Activated CD4-positive, alpha-beta T cell treated with anti-CD3 and anti-CD28 coated beads, Interleukin-2, amount 50 U/mL, for 1 hour (primary cell): ENCODE measurements at places on chromosomes 1 and 21.

DNA sequence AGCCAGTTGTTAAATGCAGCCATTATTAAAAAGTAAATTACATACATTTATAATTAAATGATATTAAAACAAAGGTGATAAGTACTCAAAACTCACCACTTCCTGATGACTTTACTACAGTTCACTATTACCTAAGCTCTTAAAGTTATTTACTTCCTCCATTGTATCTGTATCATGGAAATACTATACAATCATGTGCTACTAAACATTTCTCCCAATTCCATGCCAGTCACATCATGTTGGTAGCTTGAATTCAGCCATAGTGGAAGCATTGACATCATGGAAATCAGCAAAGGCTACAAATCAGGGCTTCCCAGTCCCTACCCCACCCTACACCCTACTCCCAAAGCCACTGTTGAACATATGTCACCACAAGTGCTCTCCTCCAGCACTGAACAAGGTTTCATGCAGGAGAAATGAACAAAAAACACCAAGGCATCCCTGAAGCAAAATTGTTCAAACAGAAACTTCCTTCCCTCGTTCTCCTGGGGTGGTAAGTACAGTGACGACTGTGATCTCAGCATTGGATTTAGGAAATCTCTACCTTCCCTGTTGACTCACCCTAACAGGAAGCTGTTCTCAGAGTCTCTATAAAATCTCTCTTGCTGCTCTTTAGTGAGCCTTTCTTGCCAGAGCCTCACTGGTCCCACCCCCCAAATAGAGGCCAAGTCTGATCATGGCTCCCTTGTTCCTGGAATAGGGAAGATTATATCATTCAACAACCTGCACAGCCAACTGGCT, 12.7 kb downstream of the VSIG8 start:
- no peak for DNase-seq

DNA sequence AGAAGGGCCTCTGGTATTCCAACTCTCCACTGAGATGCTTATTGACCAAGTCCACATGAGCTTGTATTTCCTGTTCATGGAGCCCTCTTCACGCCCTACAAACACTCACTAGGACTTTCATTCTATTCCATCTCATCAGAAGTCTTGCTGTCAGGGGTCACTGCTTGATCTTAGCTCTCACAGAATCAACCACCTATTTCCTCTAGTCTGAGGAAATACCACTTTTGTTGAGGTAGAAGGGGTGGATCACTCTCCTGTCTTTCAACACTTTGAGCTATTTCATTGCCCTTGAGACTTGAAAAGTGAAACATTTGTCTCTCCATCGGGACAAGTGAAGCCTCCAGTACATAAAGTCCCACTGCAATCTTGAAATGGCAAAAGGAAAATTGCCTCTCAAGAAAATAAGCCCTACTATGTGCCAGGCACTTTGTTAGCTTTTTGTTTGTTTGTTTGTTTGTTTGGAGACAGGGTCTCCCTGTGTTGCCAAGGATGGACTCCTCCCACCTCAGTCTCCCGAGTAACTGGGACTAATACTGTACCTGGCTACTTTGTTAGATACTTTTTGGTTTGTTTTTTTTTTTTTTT, 19.8 kb upstream of the FAM110D start:
- DNase-seq = no peak

GRCh38 chr21:32319012-32319411, 20.4 kb downstream of the MRAP start:
- no peak for DNase-seq

- DNase-seq = no peak
Measured at GRCh38 chr1:195851016-195851601, 757.1 kb downstream of the KCNT2 start.

- DNase-seq = no peak
Measured at GRCh38 chr1:82946096-82946605, 1052.8 kb downstream of the TTLL7 start.

- DNase-seq = no peak
Measured at GRCh38 chr1:160049101-160049500, 17.3 kb upstream of the PIGM start.

GRCh38 chr1:197773856-197774255, 1.4 kb downstream of the DENND1B start:
- DNase-seq = no peak

DNA sequence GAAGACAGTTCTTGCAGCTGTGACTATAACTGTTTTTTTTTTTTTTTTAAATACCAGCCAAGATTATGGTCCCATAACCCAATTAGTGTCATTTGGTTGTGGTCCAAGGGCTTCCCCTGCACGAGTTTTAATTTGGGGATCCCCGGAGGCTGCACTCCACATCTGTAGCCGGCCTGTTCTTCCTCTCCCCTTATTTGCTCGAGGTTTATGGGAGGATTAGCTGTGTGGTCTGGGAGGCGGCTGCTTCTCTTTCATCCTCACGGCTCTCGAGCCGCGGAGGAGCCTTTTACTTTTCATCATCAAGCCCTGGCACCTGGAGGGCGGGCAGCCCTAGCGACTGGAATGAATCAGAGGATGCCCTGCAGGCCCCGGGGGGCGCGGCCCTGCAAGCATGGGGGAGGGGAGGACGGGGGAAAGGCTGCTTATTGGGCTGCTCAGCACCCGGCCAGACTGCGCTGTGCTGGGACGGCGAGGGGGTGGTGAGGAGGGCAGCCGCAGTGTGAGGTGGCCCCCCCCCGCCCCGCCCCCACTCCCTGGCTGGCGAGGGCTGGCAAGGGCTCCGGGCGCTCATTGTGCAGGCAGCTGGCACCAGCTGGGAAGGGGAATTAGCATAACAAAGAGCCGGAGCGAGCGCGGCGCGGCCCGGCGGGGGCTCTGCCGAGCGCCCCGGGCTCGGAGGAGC, 18.5 kb downstream of the SERTAD4 start:
- DNase-seq = peak; percentile 10

DNA sequence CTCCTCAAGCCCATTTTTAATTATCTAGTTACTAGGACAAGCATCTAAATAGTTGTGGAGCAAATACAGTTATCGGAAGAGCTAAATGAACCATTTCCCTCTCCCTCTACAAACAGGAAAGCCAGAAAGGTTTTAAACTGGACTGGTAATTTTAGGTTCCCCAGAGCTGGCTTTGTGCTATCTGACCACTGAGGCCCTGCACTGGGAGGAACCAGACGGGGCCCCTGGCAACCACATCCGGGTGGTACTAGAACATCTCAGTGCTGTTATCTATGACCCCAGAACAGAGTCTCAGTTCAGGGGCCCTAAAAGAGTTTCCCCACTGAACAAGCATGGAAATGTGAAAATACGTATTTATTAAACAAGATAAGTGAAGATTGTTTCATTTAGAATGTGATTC, 7.7 kb upstream of the RSPH1 start:
- DNase-seq = no peak

DNA sequence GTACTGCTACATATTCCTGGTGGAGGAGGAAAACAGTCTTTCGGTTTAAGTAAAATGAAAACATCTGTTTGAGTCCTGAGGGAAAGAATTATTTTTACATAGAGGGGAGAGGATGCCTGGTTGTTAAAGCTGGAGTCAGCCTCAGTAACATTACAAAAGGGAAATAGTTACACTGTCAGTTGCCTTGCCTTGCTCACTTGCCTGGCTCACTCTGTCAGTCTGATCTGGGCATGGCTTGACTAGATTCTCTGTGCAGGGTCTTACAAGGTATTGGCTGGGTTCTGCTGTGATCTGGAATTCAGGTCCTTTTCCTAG, 8.4 kb upstream of the UBE2U start:
- no peak for DNase-seq

GRCh38 chr1:228208831-228209551, 1.1 kb downstream of the OBSCN start:
- no peak for DNase-seq

- DNase-seq = peak; percentile 62
Measured at GRCh38 chr1:18948048-18948912, 8.2 kb downstream of the IFFO2 start.

DNA sequence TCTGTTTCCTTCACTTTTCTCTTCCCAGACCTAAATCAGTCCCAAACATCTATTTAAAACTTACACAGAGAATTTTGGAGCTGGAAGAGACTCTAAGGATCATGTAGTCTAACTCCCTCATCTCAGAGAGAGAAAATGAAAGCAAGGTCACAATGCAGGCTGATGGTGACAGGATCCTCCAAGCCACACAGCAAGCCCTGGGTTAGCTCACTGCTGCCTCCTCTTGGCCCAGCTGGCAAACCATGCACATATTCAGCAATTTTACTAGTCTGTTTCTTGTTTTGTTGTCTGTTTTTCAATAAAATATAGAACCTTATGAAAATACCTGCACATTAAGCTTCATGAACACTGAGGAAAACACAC, 27.7 kb upstream of the LY9 start:
- DNase-seq = peak; percentile 87

DNA sequence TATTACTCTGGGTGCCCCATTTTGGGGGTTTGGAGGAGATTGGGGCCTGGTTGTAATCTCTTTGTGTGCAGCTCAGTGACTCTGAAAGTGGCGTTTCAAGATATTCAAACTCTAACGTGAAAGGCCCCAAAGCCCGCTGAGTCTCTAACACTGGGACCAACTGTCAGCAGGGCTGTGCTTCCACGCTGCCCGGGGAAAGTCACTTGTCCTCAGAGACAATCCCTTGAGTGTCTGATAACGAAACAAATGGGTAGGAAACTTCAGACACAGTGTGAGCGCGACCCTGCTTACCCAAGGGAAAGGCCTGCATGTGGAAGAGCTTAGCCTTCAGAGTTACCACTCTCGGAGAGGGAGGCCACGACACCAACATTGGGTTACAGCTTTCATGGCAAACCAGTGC, 837 bp downstream of the UBASH3A start:
- no peak for DNase-seq

GRCh38 chr1:214419650-214420049, 131.8 kb downstream of the PTPN14 start:
- DNase-seq = no peak

DNA sequence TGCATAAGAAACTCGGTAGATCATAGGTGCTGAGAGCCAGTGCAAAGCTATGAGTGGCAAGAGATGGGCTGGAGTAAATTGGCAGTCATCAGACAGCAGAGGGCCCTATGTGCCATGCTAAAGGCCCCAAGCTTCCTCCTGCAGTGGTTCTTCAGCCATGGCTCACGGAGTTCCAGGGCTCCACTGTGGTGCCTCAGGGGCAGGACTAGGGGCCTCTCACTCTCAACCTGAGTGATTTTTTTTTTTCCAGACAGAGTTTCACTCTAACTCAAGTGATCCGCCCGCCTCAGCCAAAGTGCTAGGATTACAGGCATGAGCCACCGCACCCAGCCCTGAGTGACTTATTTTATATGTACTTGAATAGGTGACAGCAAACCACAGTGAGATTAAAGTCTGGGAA, 10.4 kb upstream of the GJA8 start:
- DNase-seq = no peak

DNA sequence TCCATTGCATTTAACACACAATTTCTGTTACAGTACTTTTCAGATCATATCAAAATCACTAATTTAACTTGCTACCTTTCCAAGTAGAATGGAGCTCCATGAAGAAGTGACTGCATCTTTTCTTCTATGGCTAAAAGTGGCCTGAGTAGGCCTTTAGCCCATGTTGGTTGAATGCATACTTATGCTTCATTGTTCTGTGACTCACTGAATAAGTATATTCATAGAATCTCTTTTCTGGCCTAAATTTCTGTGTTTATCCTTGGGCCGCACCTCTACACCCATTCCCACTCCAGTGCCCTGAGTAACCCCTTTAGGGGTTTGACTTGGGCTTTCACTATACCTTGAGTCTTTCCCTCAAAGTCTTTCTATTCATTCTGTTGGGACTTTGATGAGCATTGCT, 42.1 kb upstream of the ARHGAP29 start:
- DNase-seq = no peak

- no peak for DNase-seq
Measured at GRCh38 chr1:30719406-30720270, 3.7 kb downstream of the MATN1 start.

DNA sequence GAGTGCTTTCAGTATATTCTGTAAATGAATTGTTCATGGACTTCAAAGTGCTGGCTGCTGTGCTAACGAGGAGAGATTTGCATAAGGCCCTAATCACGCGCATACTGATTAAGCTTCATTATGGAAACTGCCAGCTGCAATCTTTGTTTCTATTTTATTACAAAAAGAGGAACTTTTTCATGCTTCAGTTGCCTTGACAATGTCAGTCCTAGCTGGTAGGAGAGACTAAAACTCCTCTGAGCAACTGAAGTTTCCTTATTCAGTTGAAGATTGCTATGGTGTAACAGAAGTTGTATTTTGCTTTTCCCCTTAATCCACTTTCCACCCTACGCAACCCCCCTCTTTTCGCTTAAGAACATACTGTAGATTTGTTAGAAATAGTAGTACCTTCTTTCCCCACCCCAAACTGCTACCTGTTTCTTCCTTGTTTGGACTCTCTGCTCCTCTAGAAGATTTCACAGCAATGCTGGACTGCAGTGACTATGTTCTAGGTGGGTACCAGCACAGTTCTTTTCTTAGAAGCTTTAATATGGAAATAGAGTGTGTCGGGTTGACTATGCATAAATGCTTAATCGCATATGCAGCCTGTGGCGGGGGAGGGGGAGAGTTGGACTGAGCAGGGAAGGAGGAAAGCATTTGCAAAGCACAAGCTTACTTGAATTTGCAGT, 108.3 kb downstream of the POU2F1 start:
- DNase-seq = no peak

DNA sequence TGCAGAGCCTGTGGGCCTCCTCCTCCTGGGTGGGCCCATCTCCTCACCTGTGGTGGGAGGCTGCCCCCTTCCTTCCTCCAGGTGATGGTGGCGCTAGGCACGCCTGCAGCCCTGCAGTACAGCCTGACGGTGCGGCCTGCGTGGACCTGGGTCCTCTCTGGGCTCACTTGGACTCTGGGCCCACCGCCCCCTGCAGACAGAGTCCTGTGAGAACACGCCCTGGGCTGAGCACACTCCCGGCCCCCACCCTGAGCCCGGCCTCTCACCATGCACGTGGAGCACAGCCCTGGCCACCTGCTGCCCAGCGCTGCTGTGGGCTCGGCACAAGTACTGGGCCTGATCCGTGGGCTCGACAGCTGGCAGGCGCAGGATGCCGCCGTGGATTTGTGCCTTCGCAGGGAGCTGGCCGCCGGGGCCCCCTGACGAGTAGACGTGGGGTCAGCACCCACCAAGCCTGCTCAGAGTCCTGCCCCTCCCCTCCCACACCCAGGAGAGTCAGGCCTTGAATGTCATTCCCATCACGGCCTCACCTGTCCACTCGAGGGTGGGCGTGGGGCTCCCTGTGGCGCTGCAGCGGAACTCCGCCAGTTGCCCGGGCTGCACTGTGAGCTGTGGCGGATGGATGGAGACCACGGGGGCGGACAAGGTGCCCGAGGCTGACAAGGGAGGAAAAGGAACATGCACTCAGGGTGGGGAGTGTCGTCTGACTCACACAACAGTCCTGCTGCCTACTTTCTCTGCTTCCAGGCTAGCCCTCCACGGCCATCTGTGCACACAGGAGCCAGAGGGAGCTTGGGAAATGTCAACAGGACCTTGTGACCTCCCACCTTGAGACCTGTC, 43.4 kb downstream of the LDLRAD2 start:
- DNase-seq = no peak

DNA sequence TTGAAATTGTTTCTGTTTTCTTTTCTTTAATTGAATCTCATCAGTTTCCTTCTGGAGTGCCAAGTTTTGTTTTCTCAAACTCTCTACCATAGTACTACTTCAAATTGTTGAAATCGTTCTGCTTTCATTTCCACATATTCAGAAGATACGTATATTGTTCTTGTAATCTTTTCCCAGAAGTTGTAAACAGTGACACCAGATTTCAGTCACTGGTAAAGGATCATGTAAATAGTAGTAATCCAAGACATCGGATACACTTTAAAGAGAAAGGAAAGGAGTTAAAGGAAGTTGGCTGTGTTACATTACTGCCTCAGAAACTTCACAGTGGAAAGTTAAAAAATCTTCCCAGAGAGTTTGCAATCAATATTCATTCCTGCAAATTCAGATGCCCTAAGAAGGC, 67.5 kb downstream of the RGL1 start:
- no peak for DNase-seq
